ENCODE measurements at places on chromosomes 12 and 14. TPM values are rescaled to one million over a fixed set of nuclear protein-coding genes. Genes with fewer than 3 reads are reported as not detected.
A peak's percentile ranks its signal among the peaks of the same experiment; 100 is the strongest.

Gene ITPK1
- total RNA-seq = 27.7 TPM

GRCh38 chr14:98350213-98350612, 921.8 kb downstream of the BCL11B start:
- no peak for DNase-seq
- no peak overlapping the region for H3K4me3 ChIP-seq
- peaks cover 3% of the 10 kb centered on the region for H3K27me3 ChIP-seq
- no peaks in the 10 kb centered on the region for H3K4me1 ChIP-seq

DNA sequence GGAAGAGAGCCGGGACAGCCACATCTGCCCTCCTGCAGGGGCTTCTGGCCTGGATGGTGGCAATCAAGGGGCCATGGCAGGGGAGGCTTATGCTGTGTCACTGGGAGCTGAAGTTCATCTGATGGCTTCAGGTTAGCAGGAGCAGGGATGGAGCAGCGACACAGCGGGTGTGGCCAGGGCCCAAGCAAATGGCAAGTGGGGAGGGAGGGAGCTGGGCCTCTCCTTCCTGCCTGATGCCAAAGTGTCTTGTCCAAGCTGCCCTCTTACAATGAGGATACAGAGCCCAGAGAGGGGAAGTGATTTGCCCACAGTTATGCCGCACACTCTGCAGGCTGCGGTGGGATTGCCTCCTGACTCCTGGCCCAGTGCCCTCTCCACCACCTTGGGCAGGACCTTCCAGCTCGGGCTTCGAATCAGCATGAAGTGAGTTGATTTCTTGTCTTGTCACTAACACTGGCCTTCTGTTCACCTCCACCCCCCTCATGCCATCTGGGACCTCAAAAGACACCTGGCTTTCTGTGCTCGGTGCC, 51.3 kb downstream of the IQSEC3 start:
- H3K27ac ChIP-seq = no peak overlapping the region
- H3K27me3 ChIP-seq = peaks cover 54% of the 10 kb centered on the region
- peak; percentile 68 for DNase-seq
- no peaks in the 10 kb centered on the region for H3K4me1 ChIP-seq
- peaks cover 1% of the 10 kb centered on the region for H3K36me3 ChIP-seq

DNA sequence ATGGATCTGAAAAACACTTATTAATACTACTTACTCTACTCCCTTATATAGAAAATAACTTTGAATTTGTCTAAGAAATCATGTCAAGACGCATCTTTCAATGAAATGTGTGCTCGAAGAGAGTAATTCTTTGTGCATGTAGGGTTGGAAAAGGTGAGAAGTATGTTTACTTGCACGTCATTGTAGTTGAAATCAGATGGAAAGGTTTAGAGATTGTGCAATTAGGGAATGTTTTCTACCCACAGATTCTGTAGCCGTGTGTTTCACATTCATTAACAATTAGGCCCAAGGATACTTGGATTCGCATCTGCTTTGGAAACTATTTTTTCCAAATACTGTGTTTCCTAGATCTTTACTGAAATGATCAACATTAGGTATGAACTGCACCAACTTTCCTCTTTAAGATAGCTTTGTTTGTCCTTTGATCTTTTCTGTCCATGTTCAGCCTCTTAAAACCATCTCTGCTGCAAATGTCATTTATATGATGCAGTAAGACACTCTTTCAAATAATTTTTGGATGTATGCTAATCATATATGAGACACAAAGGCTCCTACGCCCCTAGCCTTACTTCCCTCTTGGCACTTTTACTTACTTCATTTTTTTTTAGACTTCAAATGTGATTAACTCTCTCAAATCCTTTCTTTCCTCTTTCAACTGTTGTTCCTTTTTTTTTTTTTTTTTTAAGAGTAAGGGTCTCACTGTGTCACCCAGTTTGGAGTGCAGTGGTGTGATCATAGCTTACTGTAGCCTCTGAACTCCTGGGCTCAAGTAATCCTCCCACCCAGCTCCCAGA, 58.0 kb upstream of the PSMA6 start:
- H3K27me3 ChIP-seq = no peaks in the 10 kb centered on the region
- H3K4me1 ChIP-seq = peaks cover 2% of the 10 kb centered on the region
- peaks cover 6% of the 10 kb centered on the region for H3K36me3 ChIP-seq
- DNase-seq = no peak
- no peak overlapping the region for H3K4me3 ChIP-seq

GRCh38 chr12:80627782-80628181, 79.7 kb upstream of the MYF6 start:
- H3K27ac ChIP-seq = peak overlapping the region; percentile 79
- no peaks in the 10 kb centered on the region for H3K27me3 ChIP-seq
- peaks cover 11% of the 10 kb centered on the region for H3K4me1 ChIP-seq
- no peaks in the 10 kb centered on the region for H3K36me3 ChIP-seq

- no peak overlapping the region for H3K27ac ChIP-seq
- H3K27me3 ChIP-seq = no peaks in the 10 kb centered on the region
- H3K36me3 ChIP-seq = peaks cover 38% of the 10 kb centered on the region
Observed at GRCh38 chr14:50936882-50937281, 7.4 kb downstream of the PYGL start.

Gene CLEC4D
- not detected for total RNA-seq

- H3K4me1 ChIP-seq = peaks cover 16% of the 10 kb centered on the region
- H3K4me3 ChIP-seq = no peak overlapping the region
- H3K27ac ChIP-seq = no peak overlapping the region
- DNase-seq = no peak
Observed at GRCh38 chr14:50647282-50647681, 20.8 kb downstream of the SAV1 start.

GRCh38 chr12:25695574-25695973, 142.5 kb upstream of the LMNTD1 start:
- no peaks in the 10 kb centered on the region for H3K36me3 ChIP-seq
- no peak overlapping the region for H3K27ac ChIP-seq
- peaks cover 33% of the 10 kb centered on the region for H3K4me1 ChIP-seq
- no peaks in the 10 kb centered on the region for H3K27me3 ChIP-seq
- H3K4me3 ChIP-seq = no peak overlapping the region
- no peak for DNase-seq

Data from chondrocyte (in vitro differentiated cells).